ENCODE measurements at places on chromosomes 4 and X.
A peak's percentile ranks its signal among the peaks of the same experiment; 100 is the strongest.

DNA sequence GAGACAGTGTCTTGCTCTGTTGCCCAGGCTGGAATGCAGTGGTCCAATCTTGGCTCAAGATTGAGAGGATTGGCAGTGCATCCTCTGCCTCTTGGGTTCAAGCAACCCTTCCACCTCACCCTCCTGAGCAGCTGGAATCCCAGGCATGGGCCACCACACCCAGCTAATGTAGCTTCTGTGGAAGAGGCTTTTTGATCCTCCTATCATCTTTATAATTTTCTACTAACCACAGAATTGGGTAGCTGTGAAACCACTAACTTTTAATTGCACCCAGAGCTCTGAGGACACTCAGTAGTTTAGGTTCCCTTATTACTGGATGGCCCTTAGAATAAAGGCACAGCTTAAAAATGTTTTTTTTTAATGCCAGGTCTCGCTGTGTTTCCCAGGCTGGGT lies 8.9 kb upstream of the AGA start:
- DNase-seq, result no peak

- DNase-seq, result no peak
Measured at GRCh38 chr4:8181844-8182243, 17.2 kb upstream of the SH3TC1 start.

- peak; percentile 76 for DNase-seq
Measured at GRCh38 chr4:185019456-185020292, 1.4 kb downstream of the HELT start.

DNA sequence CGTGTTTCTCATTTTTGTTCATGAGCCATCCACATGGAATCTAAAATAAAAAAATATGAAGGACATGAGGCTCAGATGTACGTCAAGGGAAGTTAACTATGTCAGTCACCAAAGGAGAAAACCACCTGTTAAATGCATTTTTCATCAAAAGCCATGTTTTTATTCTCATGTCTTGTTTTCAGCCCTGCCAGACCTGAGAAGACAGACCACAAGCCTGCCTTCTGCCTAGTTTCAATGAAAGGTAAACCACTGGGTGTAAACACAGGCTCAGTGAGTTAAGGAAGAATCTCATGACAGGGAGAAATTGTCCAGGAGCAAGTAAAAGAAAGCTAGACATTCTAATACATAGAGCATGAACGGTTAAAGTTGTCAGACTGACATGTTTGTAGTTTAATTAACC lies 52.3 kb upstream of the TNIP3 start:
- DNase-seq, result no peak

- no peak for DNase-seq
Measured at GRCh38 chr4:158599150-158599549, 72.5 kb downstream of the C4orf46 start.

- peak; percentile 50 for DNase-seq
Measured at GRCh38 chr4:147683188-147683591, 773 bp downstream of the PRMT9 start.

GRCh38 chrX:20067709-20068561 lies 48.8 kb downstream of the MAP7D2 start:
- DNase-seq, result peak; percentile 14

GRCh38 chr4:184616633-184617551 lies 32.4 kb downstream of the CASP3 start:
- DNase-seq, result no peak

GRCh38 chr4:65559270-65559669 lies 111.0 kb downstream of the EPHA5 start:
- DNase-seq, result no peak

DNA sequence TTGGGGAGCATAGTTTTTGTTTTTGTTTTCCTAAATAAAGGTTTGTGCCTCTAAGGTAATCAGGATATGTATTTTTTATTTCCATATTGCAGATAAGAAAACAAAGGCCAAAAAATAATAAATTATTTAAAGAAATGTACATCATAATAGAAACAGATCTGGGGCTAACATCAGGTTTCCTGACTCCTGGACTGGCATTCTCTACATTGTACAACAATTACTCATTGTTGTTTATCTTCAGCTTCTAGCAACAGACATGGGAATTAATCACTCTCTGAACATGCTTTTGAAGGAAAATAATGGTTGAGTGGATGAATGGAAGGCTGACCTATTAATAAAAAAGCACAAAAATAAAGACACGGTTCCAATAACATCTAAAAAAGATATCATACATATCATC lies 146.2 kb downstream of the KCNIP4 start:
- no peak for DNase-seq

DNA sequence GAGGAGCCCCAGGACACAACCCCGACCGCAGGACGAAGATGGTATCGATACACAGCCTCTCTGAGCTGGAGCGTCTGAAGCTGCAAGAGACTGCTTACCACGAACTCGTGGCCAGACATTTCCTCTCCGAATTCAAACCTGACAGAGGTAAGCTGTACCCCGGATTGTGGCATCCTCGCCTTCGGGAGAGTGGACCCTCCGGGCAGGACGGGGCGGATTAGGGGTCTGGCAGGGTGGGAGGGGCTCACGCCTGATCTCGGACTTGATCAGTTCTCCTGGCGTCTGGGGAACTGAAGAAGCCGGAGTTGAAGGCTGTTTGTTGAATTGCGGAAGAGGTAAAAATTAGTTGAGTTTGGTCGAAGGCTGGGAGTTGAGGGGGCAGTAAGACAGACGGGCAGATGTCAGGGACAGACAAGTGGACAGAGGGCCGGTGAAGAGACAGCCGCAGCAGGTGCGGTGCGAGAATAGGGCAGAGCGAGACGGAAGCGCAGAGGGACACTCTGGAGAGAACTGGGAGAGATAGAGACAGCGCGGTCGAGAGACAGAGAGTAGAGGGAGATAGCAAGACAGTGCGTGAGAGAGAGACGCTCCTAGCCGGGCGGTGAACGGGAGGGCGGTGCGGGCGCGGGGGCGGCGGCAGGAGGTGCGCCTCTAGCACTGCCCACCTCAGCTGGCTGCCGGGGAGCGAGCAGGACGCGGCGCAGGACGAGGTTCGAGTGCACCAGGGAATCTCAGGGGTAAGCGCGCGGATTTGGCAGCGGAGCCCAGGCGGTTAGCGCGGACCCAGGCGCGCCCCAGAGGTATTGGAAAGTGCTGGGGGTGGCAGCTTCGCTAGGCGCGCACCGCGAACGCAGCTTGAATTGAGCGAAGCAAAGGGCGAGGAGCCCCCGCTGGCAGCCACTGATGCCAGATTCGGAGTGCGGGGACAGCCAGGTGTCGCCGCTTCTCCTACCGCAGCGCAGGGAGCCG lies 23.9 kb downstream of the ARHGAP36 start:
- peak; percentile 18 for DNase-seq

DNA sequence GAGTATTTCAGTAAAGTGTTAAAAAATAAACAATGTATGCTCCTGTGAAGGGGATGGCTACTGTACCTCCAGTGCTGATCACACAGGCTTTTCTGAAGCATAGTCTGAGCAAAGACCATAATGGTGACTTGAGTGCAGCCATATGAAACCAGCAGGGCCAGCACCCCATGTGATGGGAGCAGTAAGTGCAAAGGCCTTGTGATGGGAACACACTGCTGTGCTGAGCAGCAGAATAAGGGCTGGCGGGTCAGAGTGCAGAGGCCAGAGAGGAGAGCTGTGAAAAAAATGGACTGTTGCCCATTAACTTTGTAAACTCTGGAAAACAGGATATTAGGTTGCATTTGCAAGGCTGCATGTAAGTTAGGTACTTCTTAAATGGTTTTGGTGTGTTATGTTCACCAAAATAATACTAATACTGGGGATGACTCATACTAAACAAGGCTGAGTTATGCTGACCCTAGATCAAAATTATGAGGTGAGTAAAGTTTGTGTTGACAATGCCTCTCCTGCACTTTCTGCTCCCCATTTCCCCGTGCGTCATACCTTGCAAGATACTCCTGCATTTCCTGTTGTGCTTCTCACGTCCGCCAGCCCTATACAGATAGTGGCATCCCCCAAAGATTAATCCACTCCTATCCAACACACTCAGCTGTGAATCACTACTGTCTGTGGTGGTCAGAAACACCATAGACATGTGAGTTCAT lies 67.0 kb upstream of the FAM9A start:
- DNase-seq, result no peak

GRCh38 chr4:11428899-11429698 lies 405 bp upstream of the HS3ST1 start:
- peak; percentile 83 for DNase-seq

DNA sequence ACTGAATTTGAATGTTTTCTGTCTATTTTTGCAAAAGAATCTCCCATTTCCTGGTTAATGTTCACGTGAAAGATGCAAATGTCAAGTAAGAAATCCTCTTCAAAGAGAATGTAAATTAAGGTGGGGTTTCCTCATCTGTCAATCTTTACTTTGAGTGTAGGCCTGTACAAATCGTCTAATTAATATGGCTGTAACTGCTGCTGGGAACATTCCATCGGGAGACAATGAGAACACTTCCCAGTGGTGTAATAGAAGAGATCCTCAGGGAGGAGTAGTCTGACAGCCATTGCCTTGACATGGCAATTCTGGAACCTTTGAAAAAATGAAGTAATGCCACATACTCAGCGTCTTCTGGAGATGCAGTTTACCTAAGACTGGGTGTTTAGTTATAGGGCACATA lies 3.7 kb downstream of the EREG start:
- DNase-seq, result no peak

DNA sequence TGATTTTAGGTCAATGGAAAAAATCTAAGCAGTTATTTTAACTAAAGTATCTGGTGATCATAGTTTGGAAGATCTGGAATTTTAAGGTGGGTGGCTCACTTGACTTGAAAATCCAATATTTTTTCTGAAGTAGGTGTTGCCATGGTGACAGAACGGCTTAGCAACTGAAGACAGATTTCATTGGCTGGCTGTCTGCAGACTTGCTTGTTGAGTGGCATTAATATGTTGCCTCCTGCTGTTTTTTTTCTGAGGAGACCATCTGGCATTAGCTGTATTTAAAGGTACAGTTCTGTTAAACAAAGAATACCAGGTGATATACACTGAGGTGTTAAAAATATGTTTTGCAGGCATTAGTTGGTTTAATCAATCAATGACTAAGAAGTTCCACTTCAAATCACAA lies 19.8 kb downstream of the CPE start:
- no peak for DNase-seq

DNA sequence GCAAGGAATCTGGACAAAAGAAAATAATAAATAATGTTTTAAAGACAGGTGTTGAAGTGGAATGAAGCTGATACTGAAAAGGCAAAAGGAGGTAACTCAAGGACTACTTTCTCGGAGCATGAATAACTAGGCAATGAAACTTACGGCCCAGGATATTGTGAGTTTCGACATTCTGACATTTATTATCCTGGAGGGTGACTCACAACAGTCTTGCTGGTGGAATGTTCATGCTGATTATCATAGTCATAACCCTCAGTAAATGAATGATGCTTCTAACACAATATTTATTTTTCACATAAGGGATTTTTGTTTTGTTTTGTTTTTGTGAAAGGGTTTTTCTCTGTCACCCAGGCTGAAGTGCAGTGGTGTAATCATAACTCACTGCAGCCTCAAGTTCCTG lies 147.0 kb upstream of the HPGD start:
- no peak for DNase-seq

GRCh38 chr4:79663141-79663540 lies 255.1 kb upstream of the GK2 start:
- DNase-seq, result no peak

- no peak for DNase-seq
Measured at GRCh38 chr4:184348311-184349233, 125.8 kb downstream of the IRF2 start.

GRCh38 chrX:130109429-130110378 lies 593 bp downstream of the ELF4 start:
- DNase-seq, result peak; percentile 62

DNA sequence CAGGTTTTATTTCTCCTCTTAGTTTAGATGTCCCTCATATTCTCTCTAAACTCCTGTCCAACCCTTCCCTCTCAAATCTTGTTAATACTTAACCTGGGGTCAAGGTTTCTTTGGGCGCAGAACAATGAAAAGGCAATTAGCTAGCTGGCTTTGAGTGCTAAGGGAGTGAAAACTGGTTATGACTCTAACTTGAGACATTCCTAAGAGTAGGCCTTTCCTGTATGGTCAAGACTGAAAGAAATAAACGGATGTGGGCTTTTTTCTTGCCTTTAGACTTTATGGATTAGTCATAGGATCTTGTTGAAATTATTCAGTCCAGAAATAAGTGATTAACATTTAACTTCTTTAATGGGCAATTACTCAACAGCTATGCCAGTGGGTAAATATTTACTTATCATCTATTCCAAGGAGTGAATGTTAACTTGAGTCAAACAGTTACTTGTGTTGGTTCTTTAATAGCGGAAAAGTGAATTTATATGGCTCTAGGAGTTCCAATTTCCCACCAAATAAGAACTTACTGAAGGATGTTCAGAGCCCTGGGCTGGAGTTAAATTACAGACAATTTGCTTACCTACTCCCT lies 141.7 kb upstream of the SCML1 start:
- DNase-seq, result no peak

DNA sequence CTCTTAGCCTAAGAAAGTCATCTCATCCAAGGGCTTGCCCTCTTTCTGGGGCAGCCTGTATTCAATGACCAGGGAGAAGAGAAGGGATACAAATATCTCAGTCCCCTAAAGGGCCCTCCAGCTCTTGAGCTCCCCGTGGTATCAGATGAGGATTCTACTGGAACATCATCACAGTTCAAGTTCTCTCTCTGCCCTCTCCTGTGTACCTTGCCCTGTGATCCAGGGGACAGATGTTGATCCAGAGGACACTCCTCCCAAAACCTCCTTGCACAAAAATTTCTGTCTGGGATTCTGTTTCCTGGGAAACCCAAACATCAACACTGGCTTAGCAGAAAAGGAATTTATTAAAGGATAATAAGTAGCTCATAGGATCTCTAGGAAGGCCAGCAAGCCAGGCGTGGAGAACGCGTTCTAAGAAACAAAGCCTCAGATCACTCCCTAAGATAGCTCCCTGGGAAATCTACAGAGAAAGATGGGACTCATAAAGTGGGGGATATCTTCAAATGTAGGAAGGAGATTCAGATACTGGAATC lies 296.3 kb upstream of the KLF3 start:
- no peak for DNase-seq

- no peak for DNase-seq
Measured at GRCh38 chrX:71910643-71910985, at the start of gene NHSL2. TSS of gene NHSL2 (plus strand) at chrX:71910845.

DNA sequence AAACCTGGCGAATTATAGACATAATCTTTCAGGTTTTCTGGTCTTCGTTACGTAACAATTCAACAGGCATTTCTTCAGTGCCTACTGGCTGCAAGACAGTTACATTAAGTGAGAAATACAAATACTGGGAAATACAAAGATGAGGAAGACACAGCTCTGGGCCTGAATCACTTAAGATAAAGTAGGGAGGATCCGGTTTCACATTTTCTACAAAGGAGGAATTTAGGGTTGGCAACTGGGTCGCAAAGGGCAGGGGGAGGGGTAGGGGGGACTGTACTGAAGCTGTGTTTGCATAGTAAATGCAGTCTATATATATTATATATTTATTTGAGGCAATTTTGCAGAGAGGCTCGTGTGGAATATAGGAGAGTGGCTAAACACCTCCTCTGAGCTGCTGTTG lies 107.4 kb downstream of the MAML3 start:
- DNase-seq, result no peak

- no peak for DNase-seq
Measured at GRCh38 chr4:5972571-5972970, 45.7 kb downstream of the C4orf50 start.

GRCh38 chrX:2500091-2500802 lies 529 bp downstream of the DHRSX start:
- peak; percentile 80 for DNase-seq

- DNase-seq, result no peak
Measured at GRCh38 chr4:28225689-28226353, 1365.2 kb downstream of the STIM2 start.

Measured in right kidney (tissue), 9 donors.